ENCODE measurements at places on chromosomes 1 and 21.

GRCh38 chr1:8463144-8463927 is 145.4 kb downstream of the SLC45A1 start:
- DNase-seq, result no peak

- DNase-seq, result no peak
Observed at GRCh38 chr1:207813512-207813881, 61.6 kb downstream of the CD46 start.

DNA sequence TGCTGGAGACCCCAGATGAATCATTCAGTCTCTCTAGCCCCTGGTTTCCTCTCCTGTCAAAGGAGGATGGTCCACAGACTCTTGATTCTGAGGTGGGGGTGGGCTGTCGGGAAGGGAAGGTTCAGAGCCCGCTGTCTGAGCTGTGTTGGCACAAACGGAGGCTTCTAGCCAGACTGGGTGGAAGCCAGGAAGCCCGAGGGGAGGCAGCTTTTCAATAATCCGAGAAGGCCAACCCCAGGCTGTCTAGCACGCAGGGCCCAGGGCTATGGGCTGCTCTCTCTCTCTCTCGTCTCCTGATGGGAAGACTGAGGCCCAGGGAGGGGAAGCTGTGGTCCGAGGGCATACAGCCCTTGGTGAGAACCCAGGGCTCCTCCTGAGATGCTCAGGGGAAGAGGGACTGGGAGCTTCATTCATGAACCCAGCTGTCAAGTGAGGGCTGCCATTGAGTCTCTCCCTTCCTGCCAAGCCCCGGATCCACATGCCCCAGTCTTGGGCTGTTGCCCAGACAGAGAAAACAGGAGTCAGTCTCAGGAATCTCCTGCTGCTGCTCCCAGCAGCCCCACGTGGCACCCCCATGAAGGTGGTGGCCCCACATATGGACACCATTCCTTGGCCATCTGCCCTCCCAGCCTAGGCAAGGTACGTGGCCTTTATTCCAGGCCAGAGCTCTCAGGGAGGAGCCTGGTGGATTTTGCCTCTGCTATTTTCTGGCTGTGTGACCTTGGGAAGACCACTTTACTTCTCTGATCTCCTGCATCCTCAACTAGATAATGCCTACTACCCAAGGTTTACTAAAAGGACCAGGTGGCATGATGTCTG is 44.4 kb downstream of the RAP1GAP start:
- no peak for DNase-seq

DNA sequence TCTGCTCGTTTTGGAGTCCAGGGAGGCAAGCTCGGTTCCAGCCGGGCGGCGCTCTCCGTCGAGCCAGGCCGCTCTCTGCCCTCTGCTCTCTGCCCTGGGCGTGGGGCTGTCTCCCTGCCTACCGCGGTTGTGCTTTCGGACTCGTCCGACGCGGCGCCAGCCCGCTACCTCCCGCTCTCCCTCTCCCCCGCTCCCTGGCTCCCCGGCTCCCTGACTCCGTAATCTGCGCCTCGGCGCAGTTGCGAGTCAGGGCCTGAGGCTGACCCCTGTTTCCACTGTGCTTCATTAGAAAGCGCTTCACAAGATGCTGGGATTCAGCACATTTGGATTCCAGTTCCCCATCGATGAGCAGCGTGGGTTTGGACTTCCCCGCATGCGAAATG is 2.2 kb downstream of the SOX13 start:
- no peak for DNase-seq

GRCh38 chr1:247370786-247371732 is 39.4 kb upstream of the ZNF496 start:
- no peak for DNase-seq

GRCh38 chr1:41662765-41663437 is 178.4 kb upstream of the EDN2 start:
- DNase-seq, result no peak

- DNase-seq, result no peak
Observed at GRCh38 chr1:39713557-39713956, 22.3 kb upstream of the HPCAL4 start.

GRCh38 chr1:74468982-74469603 is 43.3 kb downstream of the LRRC53 start:
- DNase-seq, result no peak

All from CD4-positive, alpha-beta T cell (primary cell).